ENCODE measurements at places on chromosomes 5 and 9.
A peak's percentile ranks its signal among the peaks of the same experiment; 100 is the strongest.

- DNase-seq, result no peak
Observed at GRCh38 chr5:1570975-1571374, 47.2 kb upstream of the LPCAT1 start.

DNA sequence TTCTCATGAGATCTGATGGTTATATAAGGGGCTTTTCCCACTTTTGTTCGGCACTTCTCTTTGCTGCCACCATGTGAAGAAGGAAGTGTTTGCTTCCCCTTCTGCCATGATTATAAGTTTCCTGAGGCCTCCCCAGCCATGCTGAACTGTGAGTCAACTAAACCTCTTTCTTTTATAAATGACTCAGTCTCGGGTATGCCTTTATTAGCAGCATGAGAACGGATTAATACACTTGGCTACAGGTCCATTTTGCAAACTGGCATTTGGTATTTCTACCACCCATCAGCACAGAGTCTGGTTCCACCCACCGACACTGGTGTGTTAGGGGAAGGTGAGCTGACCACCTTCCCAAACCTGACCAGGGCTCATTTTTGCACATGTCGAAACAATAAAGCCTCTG lies 47.9 kb upstream of the RARS1 start:
- DNase-seq, result no peak

GRCh38 chr5:178279723-178280438 lies 47.3 kb upstream of the PHYKPL start:
- peak; percentile 94 for DNase-seq

- no peak for DNase-seq
Observed at GRCh38 chr9:35520364-35520710, 30.4 kb downstream of the RUSC2 start.

GRCh38 chr9:137781906-137782585 lies 95.5 kb upstream of the CACNA1B start:
- DNase-seq, result no peak

- no peak for DNase-seq
Observed at GRCh38 chr5:154498994-154499393, 21.0 kb upstream of the HAND1 start.

DNA sequence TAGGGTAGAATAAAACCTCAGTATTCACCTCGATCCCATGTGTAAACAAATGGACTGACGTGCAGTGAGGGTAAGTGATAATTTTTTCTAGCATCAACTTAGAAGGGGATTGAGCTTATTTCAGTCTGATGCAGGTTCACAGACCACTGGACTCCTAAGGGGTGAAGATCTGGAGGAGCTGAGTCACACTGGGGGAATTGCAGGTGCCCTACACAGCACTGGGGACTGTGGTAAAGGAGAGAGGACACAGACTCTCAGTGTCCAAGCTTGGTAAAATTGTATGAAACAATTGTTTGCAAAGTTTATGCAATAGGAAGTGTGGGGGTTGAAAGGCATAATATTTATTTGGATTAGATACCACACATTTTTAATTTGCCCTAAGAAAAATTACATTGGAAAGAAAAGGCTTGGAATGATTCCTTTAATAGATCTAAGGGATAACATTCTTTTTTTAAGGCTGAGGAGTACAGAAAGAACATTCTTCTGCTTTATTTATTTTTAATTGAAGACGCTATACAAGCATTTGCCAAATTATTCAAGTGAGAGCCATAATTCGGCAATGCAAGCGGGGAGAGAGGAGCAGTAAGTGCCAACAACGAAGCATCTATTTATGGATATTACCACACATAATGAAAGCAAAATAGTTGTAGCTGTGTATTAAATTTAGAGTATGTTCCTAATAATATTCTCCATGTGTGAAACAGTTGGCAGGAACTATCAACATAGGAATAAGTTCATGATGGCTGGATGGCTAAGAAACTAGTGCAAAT lies 766.9 kb upstream of the ADAMTS16 start:
- no peak for DNase-seq

GRCh38 chr9:86980802-86981201 lies 33.5 kb upstream of the GAS1 start:
- no peak for DNase-seq

DNA sequence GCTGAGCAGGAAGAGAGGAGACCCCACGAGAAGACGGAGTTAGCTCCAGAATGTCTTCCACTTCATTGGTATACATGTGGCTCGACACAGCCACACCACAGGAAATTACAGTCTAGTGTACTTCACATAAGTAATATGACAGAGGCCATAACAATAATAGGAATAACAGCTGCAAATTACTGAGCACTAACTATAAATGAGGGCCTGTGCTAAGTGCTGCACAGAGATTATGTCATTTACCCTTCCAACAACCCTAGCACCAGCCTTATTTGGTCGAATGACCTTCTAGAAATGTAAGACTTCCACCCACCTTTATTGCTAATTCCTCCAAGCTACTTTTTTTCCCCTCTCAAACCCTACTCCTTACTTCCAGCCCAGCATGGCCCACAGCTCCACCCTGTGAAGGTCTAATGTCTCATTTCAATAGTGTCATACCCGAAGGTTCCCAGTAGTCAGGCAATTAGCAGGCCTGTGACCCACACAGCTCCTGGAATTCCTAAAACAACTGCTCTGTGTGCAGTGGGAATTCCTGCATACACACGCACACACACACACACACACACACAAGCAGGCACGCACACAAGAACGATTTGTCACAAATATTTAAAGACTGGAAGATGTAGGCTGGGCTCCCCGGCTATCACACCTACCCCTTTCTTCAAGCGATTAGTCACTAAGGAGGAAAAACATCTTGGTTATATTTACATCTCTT lies 134.5 kb downstream of the FRMD3 start:
- peak; percentile 56 for DNase-seq

DNA sequence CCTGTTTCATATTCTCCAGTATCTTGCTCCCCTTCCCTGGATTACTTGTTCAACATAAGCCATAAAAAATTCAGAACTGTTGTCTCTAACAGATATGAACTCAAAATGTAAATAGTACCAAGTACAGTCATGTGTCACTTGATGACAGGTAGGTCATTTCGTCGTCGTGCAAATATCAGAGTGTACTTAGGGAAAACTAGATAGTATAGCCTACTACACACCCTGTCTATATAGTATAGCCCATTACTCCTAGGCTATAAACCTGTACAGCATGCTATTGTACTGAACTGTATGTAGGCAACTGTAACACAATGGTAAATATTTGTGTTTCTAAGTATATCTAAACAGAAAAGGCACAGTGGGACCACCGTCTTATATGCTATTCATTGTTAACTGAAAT lies 39.1 kb downstream of the SMIM15 start:
- no peak for DNase-seq

DNA sequence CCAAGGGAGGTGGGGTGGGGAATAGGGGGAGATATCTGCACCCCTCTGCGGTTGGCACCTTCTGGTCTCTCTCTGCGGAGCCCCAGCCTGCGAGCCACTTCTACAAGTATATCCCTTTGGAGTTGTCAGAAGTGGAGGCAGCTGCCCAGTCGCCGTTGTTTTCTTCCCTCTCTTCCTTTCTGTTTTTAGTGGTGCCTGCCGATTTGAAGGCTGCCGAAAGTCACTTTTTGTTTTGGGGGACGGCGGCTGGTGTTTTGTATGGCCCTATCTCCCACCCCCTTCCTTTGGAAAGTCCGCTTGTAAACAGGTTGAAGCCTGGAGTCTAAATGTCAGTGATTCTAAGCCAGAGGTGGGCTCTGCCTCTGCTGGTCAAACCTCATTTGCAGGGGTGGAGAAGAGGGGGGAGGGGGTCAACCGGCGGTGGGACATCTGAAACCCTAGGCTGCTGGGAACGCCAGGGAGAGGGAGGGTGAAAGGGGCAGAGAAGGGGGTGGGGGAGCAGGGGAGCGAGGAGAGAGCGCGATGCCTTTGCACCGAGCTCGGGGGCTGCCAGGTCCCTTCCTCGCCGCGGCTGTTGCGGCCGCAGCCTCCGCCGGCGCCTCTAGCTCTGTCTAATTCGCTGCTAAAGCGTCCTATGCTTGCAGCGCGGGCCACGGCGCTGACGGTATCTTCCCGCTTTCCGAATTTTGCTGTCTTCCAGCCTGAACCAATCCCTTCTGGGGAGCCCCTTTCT lies at the start of gene FGF10:
Gene FGF10 (minus strand): TSS at position 331 of the 733 bp plus-strand sequence. CDS start 738 bp downstream, outside the sequence.
- peak; percentile 81 for DNase-seq

GRCh38 chr5:6158974-6159831 lies 219.1 kb downstream of the MED10 start:
- DNase-seq, result peak; percentile 40

DNA sequence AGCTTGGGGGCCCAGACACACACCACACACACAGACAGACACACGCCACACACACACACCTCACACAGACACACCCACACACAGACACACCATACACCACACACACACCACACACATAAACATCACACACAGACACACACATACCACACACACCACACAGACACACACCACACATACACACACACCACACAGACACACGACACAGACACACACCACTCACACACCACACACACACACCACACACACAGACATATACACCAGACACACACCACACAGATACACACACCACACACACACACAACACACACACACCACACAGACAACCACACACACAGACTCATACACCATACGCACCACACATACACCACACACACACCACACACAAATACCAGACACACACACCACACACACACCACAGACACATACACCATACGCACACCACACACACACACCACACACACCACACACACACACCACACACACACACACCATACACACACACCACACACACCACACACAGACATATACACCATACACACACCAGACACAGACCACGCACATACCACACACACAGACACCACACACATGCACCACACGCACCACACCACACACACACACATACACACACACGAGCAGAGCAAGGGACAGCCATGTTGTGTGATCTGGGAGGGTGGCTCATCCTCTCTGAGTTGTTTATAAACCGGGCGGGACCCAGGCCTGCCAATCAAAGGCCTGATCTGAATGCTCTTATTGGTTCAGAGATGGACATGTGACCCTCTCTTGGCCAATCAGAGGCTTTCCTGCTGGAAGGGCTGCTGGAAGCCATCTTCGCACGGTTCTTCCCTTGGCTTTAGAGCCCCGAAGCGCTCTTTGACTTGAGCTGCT lies 148.3 kb downstream of the GAPVD1 start:
- DNase-seq, result peak; percentile 57

GRCh38 chr5:92401492-92401891 lies 1018.4 kb upstream of the ARRDC3 start:
- DNase-seq, result peak; percentile 87

DNA sequence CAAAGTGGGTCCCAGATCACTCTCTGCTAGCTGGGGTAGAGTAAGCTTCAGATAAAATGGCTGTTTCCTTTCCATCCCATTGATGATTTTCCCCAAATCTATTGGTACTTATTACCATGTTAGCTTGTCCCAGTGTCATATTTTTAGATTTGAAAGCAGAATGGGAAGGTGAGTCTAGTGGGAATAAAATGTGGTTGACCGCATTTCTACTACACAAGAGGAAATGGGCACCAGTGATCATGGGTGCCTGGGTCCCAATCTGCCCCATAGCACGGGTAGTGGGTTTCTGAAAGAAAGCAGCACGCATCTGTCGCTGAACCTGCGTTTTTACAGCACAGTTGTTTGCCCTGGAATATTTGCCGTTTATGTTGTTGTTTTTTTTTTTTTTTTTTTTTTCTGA lies 20.1 kb downstream of the DAPK1 start:
- DNase-seq, result no peak
